ENCODE measurements at places on chromosomes 2 and 18.
A peak's percentile ranks its signal among the peaks of the same experiment; 100 is the strongest.

DNA sequence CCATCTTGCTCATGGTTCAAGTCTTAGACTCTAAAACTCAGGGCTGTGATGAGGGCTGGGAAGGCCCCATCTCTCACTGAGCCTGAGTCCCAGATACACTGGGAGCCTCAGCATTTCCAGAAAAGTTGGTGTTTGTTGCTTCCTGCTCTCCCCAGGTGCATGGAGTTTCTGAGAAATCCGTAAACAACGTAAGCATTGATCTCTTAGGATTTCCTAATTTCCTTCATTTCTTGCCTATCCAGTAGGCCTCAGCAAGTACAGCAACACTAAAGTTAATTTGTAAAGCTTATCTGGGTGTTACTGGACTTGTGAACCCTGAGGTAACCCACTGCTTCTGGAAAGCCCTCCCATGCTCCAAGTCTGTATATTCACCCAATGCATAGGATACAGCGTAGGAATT is 199.4 kb upstream of the SIX3 start:
- DNase-seq, result no peak

DNA sequence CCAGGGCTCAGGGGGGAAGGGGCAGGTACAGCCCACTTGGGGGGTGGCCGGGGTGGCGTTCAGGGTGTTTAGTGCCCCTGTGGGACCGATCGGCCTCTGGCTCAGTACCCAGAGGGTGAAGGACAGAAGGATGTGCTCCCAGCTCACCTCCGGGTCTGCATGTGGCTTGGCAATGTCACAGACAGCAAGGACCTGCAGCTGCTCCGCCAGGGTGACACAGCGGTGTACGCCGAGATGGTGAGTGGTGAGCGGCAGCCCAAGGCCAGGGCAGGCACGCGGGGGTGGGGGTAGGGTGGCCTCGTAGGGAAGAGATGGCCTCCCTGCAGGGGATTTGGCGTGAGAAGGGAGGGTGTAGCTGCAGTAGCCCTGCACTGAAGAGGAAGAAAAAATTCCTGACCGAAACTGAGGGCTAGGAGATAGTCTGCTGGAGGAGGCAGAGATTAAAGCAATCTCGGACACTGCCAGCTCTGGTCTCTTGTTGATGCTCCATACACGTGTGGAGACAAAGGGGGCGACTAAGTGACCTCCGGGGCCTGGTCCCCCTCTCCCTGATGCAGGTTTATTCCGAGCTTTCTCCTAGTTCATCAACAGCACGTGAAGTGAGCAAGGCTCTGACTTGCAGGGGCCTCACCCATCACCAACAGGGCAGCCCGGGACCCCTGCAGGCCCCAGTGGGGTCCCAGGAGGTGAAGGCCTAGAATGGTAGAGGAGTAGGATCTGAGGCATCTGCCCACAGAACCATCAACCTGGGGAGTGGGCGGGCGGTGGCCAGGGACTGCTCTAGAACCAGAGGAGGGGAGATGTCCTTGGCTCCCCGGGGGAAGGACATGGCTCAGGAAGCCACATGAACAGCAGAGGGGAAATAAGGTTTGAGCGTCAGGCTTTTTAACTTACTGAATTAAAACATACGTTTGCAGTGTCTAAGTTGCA is 45.4 kb downstream of the FER1L5 start:
- DNase-seq, result no peak

GRCh38 chr2:229910832-229911412 is 10.9 kb downstream of the TRIP12 start:
- DNase-seq, result peak; percentile 36

DNA sequence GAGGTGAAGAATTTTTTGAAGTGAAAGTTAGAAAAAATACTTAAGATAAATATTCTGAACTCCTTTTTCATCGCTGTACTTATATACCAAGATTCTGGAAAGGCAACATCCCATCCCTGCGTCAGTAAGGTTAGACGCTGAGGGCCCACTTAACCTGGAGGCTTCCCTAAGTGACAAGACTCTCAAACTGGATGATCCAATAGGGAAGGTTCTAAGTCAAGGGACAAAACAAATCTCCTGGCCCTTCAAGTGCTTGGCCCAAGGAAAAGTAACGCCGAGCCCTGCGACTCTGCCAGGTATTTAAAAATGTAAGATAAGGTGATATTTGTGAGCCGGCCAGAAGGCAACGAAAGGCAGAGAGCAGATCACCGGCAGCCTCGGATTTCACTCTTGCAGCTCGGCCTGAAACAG is 1.3 kb downstream of the STK39 start:
- DNase-seq, result no peak

DNA sequence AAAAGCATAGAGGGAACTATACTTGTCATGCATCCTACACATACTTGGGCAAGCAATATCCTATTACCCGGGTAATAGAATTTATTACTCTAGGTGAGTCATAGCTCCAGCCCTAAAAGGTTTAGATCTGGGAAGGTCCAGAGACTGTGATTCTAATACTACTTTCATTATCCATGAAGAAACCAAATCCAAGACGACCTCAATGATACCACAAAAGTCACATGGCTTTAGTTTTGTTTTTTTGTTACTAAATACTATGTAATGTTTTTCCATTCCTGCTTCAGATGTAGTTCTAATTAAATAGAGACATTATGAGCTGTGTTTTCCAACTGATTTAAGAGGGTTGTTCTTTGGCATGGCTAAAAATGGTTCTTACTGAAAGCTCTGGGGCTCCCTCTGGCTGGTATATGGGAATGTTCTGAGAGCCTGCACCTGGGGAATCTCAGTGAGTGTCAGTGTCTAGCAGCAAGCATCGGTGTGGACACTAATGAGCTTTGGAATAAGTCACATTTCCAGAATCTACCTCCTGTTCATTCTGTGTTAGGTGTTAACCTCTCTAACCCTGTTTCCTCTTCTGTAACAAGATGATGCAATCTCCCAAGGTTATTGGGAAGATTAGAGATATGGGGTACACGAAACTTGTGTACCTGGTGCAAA is 20.5 kb upstream of the IL1RL2 start:
- no peak for DNase-seq

DNA sequence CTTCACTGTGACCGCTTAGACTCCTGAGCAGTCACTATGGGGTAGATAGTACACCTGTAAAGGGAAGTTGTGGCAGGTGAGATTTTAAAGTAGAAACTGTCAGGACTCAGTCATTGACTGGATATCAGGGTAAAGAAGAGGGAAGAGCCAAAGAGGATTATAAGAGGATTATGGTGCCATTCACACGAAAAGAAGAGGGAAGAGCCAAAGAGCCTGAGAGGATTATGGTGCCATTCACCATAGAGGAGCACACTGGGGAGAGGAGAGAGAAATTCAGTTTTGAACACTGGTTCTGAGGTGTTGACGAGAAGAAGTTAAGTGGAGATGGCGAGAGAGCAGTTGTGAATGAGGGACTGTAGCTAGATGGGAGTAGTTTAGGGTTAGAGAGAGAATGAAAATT is 16.9 kb upstream of the KCNJ13 start:
- DNase-seq, result no peak

- DNase-seq, result peak; percentile 27
These were observed 588 bp downstream of the OTX1 start for GRCh38 chr2:63051042-63051794.

DNA sequence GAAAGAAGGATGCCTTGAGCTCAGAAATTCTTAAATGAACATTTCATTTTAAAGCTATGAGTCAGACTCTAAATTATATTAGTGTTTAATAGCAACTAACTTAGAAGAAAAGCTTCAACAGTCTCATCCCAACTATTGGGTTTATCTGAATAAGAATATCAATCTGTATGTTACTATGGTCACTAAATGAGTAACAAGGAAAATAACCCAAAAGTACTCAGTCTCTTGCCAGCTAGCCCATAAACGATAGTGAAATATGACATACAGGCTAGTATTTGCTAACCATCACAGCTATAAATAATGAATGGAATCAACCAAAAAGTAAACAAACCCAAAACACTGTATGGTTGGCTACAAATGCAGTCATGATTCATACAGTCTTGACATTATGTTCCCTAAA is 174.9 kb downstream of the RAB3GAP1 start:
- DNase-seq, result no peak

DNA sequence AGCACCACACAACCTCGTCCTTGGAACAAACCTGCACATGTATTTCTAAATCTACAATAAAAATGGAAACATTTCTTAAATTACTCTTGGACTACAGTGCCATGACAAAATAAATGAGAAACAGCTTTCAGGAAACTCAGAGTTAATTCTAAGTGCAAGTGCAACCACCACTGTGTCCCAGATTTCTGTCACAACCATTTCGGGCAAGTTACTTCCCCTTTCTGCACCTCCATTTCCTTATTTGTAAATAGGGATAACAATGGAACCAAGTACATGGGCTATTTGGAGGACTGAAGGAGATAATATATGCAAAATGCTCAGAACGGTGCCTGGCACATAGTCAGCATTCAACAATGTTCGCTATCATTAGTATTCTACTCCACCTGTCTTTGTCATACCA is 93.2 kb downstream of the CACNB4 start:
- DNase-seq, result no peak

GRCh38 chr2:19671311-19671710 is 230.5 kb downstream of the TTC32 start:
- DNase-seq, result no peak

DNA sequence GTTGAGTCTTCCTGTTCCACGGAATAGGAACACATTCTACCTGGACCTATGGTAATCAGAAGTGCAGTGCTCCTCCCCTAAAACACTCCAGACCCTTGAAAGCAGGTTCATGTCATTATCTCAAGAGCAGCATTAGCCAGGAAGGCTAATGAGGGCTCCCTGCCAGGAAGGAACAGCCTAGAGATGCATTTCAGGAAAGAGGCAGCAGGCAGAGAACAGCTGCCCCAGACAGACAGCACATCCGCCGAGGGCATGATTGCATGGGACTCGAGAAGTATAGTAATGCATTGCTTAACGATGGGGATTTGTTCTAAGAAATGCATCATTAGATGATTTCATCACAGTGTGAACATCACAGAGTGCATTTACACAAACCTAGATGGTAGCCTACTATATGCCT is 171.5 kb downstream of the ALK start:
- no peak for DNase-seq

GRCh38 chr2:184367211-184367610 is 231.1 kb upstream of the ZNF804A start:
- no peak for DNase-seq

DNA sequence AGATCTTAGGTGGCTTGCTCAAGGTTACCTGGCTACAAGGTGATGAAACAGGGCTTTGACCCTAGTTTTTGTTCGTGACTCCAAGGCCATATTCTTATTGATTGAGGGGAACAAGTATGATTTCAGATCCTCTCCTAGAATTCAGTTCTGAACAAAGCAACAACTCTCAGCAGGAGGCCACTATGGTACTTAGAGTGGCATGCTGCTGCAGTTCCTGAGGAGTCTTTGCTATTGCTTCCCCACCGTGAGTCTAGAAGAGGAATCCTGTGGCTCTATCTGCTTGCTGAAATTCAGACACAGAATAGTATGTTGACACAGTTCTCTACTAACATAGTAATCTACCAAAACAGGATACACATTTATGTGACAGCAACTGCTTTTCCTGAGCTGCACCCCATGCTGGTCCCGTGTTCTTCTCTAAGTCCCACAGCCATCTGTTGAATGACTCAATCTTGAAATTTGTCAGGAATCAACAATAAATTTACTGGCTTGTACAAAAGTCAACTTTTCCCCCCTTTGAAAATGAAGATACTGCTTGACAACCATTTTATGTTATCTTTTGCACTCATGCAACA is 4.1 kb downstream of the TGFBRAP1 start:
- no peak for DNase-seq

- peak; percentile 31 for DNase-seq
These were observed 140.2 kb upstream of the BCL2L11 start for GRCh38 chr2:110980339-110981062.

- no peak for DNase-seq
These were observed 260.1 kb downstream of the KCNE4 start for GRCh38 chr2:223311889-223312680.

- DNase-seq, result no peak
These were observed 141.8 kb upstream of the KLHL29 start for GRCh38 chr2:23243073-23243659.

- no peak for DNase-seq
These were observed 175.9 kb downstream of the SLC4A3 start for GRCh38 chr2:219803294-219803693.

DNA sequence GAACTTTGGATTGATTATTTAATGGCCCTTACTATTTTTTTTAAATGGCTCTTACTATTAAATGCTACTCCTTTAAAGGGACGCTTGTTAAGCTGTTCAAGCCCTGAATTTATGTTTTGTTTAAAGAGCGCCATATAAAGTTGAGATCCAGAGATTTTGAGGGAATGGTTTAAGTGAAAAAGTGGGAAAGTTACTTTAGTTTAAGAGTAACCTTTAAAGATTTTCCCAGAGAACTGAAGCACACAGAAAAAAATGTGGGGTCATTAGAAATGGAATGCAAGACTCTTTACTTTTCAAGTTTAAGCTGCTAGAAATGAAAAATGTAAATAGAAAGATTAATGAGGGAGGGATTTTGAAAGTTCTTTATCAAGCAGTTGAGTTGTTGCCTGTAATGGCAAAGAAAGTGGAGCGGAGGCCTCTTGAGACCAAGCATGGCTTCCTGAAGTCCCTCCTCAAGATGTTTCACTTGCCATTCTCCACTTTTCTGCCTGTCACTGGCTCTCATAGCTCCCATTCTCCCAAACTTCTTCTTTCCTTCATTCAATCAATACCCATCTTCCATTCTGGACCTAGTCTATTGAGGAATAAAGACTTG is 93.2 kb downstream of the KCNS3 start:
- no peak for DNase-seq

- DNase-seq, result peak; percentile 14
These were observed 965 bp upstream of the ELOA2 start for GRCh38 chr18:47036298-47036874.

- DNase-seq, result peak; percentile 31
These were observed 100.9 kb downstream of the WDSUB1 start for GRCh38 chr2:159185401-159186130.

DNA sequence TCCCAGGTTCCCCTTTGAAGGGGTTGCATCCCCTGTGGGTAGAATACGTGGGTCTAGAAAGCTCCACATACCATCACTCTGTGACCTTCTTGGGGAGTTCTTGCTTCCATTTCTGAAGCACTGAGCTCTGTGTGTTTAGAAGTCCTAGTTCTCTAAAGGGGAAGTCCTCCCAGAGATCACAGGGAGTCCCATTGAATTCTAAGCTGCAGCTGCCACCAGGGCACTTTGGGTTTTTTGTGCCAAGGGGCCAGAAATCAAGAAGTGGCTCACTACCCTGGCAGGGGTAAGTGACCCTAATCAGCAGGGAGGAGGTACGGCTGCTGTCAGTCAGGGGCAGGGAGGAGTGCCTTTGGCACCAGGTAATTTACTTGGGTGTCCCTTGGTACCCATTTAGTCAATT is 70.9 kb downstream of the EHD3 start:
- DNase-seq, result no peak

GRCh38 chr18:8800876-8801262 is 95.5 kb downstream of the MTCL1 start:
- no peak for DNase-seq

GRCh38 chr2:135052997-135053474 is 944 bp downstream of the RAB3GAP1 start:
- peak; percentile 16 for DNase-seq

GRCh38 chr2:6359964-6360363 is 505.7 kb downstream of the CMPK2 start:
- DNase-seq, result no peak

Data from DND-41 (cell line).